Cardiac muscle cell (in vitro differentiated cells and primary cell): ENCODE measurements at places on chromosomes 3 and 15. TPM values are rescaled to one million over a fixed set of nuclear protein-coding genes. Genes with fewer than 3 reads are reported as not detected.

- no peak for DNase-seq
These were observed 41.6 kb upstream of the STRIT1 start for GRCh38 chr3:155334914-155335723.

DNA sequence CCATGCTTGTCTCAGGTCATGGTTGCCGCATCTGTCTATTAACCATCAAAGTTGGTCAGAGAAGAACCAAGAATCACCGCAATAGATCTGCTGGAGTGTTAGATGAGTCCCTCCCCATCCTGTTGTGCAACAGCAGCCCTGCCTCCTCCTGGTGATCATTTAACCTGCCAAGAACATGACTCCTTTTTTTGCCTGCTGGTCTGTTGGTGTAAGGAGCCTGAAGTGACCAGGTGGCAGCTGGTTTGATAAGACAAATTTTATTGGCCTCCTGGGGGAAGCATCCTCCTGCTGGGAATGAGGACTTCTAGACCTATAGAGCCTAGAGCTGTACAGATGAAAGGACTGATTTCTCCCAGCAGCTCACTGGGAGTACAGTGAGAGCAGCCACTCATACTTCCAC is 43.5 kb upstream of the RAF1 start:
- DNase-seq: peak; percentile 52

GRCh38 chr3:111737047-111737705 is 121.9 kb upstream of the PHLDB2 start:
- DNase-seq: no peak

DNA sequence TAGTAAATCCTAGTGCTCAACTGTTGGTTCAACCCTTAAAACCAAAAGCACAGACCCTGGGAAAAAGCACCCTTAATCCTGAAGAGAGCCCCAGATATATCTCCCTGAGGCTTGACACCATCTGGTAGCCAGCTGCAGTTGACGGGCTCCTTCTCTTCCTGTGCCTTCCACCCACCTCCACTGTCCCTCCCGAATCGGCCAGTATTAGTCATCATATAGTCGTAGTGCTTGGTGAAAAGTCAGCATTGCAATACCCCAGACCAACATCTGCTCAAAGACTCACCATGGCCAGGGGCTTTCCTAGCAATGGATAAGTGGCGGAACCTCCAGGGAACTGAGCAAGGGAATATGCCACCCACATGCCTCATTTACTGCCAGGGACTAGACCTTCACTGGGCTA is 125.6 kb upstream of the CRBN start:
- no peak for DNase-seq

DNA sequence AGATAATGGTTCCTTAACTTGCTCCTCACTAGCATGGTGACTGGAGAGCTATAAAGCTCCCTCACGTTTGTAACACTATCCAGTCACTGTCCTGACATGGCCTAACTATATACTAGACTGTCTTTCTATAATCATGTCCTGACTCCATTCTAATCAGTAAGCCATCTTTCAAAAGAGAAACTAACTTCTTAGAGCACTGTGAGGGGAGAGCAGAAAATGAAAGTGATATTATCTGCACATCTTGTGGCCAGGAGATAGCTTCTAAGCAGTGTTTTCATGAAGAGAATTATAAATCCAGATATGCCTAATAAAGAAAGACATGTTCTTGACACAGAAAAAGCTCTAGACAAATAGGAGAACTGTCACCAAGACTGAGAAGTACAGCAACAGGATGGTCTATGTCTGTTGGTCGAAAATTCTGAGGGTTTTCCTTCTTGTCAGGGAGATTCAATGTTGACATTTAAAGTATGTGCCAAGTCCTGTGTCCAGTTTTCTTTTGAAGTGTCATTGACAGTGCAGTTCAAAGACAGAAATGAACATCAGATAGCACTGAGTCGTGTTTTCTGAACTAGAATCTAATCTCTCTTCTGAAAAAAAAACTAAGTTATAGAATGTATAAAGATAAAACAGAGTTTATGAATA is 230.6 kb upstream of the PEX5L start:
- no peak for DNase-seq

- peak; percentile 82 for DNase-seq
These were observed 154.9 kb downstream of the GREM1 start for GRCh38 chr15:32872621-32873283.

GRCh38 chr15:100880139-100880896 is 687 bp downstream of the ALDH1A3 start:
- DNase-seq: peak; percentile 54

GRCh38 chr3:48015431-48016180 is 610 bp downstream of the MAP4 start:
- peak; percentile 66 for DNase-seq

DNA sequence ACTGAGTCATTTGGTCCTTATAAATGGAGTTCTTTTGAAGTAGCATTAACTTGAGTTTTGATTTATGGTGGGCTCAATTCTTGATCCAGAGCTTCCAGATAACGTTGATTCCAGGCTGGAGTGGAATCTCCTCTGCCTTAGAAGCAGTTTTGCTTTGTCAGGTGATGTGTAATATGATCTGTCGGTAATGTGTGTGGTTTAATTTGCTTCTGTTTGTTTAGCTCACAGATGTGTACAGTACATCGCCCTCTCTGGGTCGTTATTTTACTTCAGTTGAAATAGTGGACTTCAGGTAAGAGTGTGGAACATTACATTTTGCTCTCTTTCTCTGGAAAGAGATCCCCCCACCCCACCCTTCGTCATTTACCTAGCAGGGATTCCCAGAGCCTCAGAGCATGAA is 23.1 kb downstream of the C3orf52 start:
- DNase-seq: no peak

DNA sequence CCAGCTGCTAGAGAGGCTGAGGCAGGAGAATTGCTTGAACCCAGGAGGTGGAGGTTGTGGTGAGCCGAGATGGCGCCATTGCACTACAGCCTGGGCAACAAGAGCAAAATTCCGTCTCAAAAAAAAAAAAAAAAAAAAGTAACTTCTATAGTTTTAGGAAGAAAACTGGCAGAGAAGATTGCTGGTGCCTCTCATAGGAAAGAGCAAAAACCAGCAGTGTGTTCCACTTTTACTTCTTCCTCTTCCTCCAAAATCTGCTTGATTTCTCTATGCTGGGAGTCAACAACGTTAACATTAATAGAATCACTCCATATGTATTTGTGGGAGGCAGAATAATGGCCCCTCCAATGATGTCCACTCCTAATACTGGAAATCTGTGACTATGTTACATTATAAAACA is 12.5 kb upstream of the NR1D2 start:
- DNase-seq: no peak

Gene TMEM158
- 0.83 and 2.2 TPM in 2 replicates for total RNA-seq

Gene SMCO1
- 0.45 and 0.99 TPM in 2 replicates for total RNA-seq

Gene KCNMB3
- 0.46 and 2.7 TPM in 2 replicates for total RNA-seq

Gene PLSCR2
- total RNA-seq: not detected in 2 replicates
